ENCODE measurements at places on chromosomes 7 and 10. TPM values are rescaled to one million over a fixed set of nuclear protein-coding genes. Genes with fewer than 3 reads are reported as not detected.

- DNase-seq: no peak
These were observed 480.0 kb downstream of the GALNT17 start for GRCh38 chr7:71611986-71612385.

Gene ARHGEF35
- polyA plus RNA-seq: 28.7 TPM

Gene GDF2
- polyA plus RNA-seq: not detected

Gene TBXAS1
- polyA plus RNA-seq: 26.7 TPM

DNA sequence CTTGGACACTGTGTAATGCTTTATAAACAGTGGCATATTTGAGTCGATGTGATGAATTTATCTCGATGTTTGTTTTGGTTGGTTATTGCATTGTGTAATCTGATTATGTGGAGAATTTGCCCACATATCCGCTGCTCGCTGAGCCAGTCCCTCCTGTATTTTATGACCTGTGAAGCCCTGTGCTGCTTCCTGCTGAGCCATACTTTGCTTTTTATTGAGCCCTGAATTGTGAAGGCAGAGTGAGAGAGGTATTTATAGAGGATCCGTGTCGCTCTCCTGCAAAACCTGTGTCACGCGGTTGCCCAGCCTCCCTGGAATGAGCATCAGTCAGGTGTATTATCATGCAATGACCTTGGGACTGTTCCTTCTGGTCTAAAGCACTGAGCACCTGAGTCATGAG, 253.7 kb downstream of the ARHGAP21 start:
- no peak for DNase-seq

Gene CHN2
- 20.8 TPM for polyA plus RNA-seq

GRCh38 chr10:78331391-78331922, 297.8 kb downstream of the RPS24 start:
- DNase-seq: no peak

Gene CD36
- 32.0 TPM for polyA plus RNA-seq

Gene PNLIPRP3
- not detected for polyA plus RNA-seq

Gene GNAT3
- polyA plus RNA-seq: not detected

Gene ANKRD30A
- not detected for polyA plus RNA-seq

Gene ZNF239
- 13.9 TPM for polyA plus RNA-seq

Gene SFRP5
- polyA plus RNA-seq: 0.07 TPM

- no peak for DNase-seq
These were observed 88.8 kb downstream of the OAT start for GRCh38 chr10:124329941-124330340.
